Fibroblast of the aortic adventitia (primary cell): ENCODE measurements at places on chromosomes 11 and 22. TPM values are rescaled to one million over a fixed set of nuclear protein-coding genes. Genes with fewer than 3 reads are reported as not detected.

DNA sequence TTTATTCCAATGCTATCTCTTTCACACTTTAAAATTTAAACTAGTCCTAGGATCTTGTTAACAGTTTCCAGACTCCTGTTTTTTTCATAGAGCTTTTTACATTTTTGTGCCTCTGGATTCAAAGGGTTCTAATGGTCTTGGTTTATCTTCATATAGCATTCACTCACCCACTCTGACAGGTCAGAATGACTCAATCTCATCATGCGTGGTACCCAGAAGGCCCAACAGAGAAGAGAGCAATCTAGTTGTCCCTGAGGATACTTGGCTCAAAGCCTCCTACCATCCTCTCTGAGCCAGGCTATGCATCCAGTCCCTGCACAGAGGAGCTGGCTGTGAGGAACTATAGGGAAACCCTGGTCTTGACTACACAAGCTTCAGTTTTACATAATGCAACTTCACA is 27.5 kb downstream of the MAML2 start:
- no peak for DNase-seq

- no peak for DNase-seq
These were observed 1.4 kb downstream of the GNB1L start for GRCh38 chr22:19853058-19853878.

Gene OR10G4
- total RNA-seq, result not detected in 2 replicates

Gene B4GALNT4
- total RNA-seq, result 1.5 and 1.9 TPM in 2 replicates

Gene FGF3
- not detected in 2 replicates for total RNA-seq
